ENCODE measurements at places on chromosomes 2 and 18.

DNA sequence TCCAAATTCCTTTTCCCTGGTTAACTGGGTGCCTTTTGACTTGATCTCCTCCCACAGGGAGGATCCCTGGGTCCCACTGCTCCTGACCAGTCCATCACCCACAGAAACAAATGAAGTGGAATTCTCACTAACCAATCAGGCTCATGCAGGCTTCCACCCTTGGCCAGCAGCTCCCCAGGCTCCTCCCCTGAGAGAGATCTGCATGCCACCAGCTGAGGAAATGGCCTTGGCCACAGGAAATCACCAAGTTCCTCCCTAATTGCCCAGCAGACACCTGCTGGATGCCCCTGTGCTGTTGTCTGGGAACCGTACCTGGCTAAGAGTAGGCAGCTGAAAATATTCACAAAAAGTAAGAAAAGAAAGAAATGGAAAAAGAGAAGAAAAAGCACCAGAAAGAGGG is 207.4 kb downstream of the NCK2 start:
- DNase-seq, result no peak

- DNase-seq, result no peak
Measured at GRCh38 chr2:83686863-83687262, 772.2 kb downstream of the SUCLG1 start.

GRCh38 chr2:146818122-146818521 is 1026.7 kb upstream of the ACVR2A start:
- no peak for DNase-seq

- no peak for DNase-seq
Measured at GRCh38 chr2:47631792-47632398, 151.1 kb upstream of the MSH6 start.

GRCh38 chr2:23602116-23602515 is 217.1 kb downstream of the KLHL29 start:
- no peak for DNase-seq

- DNase-seq, result no peak
Measured at GRCh38 chr2:64727013-64727767, 73.5 kb upstream of the SERTAD2 start.

GRCh38 chr2:45774688-45775244 is 123.3 kb downstream of the PRKCE start:
- no peak for DNase-seq

- no peak for DNase-seq
Measured at GRCh38 chr2:219470429-219470828, 28.3 kb upstream of the GMPPA start.

- DNase-seq, result no peak
Measured at GRCh38 chr2:63092401-63092800, 41.8 kb downstream of the OTX1 start.

GRCh38 chr18:13253786-13254688 is 35.5 kb downstream of the LDLRAD4 start:
- DNase-seq, result no peak

DNA sequence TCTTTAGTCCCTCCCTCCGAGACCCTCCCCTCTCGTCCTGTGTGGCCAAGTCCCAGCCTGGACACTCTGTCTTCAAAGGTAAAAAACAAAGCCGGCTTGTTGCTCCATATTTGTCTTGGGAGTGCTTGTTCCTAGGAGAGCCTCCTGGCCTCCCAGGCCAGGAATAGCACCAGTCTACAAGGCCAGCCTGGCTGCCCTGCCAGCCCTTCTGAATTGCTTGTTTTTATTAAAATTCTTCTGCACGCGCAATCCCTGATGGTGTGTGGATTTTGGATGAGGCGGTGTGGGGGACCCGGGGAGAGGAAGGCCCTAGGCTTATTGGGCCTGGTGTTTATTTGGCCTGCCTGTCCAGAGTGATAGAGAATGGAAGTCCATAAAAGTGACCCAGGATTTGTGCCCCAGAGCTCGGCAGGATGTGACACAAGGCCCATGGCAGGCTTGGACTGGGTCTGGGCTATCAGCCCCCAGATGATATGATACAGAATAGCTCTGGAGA is 297.3 kb downstream of the CYP26B1 start:
- DNase-seq, result no peak

DNA sequence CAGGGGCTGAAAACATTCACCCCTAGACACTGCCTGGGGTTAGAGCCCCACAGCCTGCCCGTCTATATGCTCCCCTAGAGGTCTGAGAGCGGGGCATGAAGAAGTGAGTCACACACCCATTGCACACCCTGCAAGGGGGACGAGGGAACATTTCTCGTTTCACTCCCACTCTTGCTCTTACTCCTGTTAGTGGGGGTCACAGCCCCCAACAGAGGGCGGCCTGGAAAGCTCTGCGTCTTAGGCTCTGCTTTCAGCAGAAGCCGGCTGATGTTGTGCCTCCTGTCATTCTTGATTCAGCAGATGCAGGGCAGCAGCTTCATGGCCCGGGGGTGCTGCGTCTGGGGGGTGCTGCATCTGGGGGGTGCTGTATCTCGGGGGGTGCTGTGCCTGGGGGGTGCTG is 141.3 kb downstream of the ASB1 start:
- no peak for DNase-seq

DNA sequence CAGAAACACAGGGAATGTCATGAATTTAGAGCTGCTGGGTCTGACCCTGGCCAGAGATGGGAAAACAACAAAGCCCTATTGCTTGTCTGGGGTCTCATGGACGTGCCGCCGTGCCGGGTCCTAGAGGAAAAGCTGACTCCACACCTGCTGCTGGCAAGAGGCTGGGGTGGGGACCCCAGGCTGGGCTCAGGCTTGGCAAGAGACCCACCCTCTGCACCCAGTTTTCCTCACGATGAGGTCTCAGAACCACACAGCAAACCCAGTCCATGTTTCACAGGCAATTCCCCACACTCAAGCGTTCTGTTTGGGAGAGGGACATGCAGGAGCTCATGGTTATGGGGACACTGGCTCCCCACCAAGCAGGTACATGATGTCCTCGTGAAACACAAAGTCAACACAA is 367.3 kb upstream of the SALL3 start:
- no peak for DNase-seq

DNA sequence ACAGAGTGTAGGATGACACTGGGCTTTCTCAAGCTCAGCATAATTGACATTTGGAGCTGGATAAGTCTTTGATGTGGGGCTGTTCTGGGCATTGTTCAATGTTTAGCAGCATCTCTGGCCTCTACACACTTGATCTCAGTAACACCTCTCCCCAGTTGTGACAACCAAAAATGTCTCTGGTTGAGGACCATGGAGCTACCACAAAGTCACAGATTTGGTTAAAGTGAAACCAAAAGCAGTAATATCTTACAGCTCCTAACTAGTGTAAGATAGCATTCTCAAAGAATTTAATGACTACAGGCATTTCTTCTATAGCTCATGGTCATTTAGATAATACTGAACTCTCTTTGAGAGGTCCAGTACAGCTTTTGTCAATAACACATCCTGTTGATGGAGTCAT is 23.4 kb upstream of the PAX3 start:
- DNase-seq, result no peak

DNA sequence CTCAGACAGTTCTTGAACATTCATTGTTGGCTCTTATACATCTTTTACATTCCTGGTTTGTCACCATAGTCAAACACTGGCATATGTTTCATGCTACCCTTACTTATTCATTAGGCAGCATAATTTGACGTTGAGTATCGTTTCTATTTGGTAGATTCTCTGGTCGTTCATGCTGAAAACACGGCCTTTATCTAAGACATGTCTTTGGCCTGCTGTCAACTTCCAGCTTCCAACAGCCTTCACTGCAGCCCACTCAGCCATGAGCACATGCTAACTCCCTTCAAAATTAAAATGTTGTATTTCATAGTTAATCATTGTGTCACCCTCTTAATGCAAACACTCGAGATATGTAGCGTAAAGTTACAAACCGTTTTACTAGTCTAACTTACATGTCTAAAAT is 493.0 kb upstream of the NRP2 start:
- DNase-seq, result no peak

- no peak for DNase-seq
Measured at GRCh38 chr18:60656553-60656952, 284.0 kb upstream of the MC4R start.
